ENCODE measurements at places on chromosomes 2 and 18.

- DNase-seq: no peak
Measured at GRCh38 chr2:202344178-202344577, 31.9 kb upstream of the BMPR2 start.

DNA sequence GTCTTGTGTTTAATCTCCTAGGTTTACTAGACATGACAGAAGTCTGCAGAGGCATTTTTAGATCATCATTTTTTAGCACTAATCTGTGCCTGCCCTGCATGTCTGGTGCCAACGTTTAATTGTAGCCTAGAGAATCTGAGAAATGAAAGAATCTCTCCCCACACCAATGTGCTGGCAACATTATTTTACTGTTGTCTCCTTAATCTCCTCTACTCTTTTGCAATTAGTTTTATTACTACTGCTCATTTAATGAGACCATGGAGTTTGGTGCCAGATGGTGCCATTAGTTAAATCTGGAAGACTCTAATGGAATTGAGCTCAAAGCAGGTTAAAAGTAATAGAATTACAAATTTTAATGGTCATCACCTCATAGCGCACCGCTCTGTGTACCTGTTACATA lies 4.0 kb upstream of the SPP2 start:
- no peak for DNase-seq

GRCh38 chr18:69872661-69873060 lies 75.0 kb downstream of the CD226 start:
- DNase-seq: no peak

GRCh38 chr2:88248280-88248828 lies 78.2 kb downstream of the THNSL2 start:
- DNase-seq: no peak

DNA sequence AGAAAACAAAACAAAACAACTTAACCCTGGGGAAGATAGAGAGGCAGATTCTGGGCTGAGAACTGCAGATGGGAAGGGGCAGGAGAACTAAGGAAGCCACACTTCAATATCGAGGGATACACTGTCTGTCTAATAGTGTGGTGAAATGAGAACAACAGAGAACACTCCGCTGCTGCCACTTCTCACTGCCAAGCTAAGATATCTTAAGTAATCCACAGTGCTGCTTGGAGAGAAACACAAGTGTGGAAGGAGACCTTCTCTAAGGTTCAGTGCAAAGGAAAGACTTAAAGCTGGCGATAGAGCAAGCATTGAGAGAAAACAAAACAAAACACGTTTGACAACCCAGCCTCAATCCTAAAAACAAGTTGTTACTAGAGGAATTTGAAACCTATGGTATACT lies 37.4 kb downstream of the DLGAP1 start:
- no peak for DNase-seq

GRCh38 chr2:56268856-56269255 lies 85.1 kb downstream of the CCDC85A start:
- DNase-seq: no peak

GRCh38 chr2:200383380-200384110 lies 77.1 kb downstream of the SPATS2L start:
- DNase-seq: no peak

DNA sequence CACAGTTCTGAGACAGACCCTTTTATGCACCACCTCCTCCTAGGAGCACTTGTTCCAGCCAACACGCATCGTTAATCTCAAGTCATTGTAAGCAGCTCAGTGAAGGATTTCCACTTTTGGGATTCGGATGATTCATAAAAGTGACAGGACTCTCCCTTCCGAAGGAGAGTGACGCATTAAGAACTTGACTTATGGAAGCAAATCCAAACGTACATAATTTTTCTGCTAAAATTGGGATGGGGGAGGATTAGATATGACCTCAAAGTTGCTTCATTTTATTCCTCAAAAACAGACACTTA lies 165.7 kb downstream of the TWIST2 start:
- no peak for DNase-seq

GRCh38 chr2:210063306-210063705 lies 60.9 kb downstream of the RPE start:
- no peak for DNase-seq

DNA sequence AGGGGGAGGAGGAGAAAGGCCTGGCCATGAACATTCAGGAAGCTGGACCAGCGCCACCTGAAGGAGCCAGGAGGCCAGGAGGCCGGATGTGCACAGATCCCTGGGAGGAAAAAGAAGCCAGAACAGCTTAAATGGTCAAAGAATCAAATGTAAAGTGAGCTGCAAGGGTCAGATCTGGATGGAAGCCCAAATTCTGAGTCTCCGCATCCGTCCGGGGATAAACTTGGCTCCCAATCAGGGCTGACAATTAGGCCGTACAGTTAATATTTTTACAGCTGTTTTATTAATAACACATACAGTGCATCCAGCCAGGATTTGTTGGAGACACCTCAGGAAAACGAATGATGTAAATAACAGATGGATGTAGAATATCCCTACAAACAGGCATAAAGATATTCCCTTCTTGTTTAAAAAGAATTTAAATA lies 495.1 kb upstream of the TCF4 start:
- no peak for DNase-seq

DNA sequence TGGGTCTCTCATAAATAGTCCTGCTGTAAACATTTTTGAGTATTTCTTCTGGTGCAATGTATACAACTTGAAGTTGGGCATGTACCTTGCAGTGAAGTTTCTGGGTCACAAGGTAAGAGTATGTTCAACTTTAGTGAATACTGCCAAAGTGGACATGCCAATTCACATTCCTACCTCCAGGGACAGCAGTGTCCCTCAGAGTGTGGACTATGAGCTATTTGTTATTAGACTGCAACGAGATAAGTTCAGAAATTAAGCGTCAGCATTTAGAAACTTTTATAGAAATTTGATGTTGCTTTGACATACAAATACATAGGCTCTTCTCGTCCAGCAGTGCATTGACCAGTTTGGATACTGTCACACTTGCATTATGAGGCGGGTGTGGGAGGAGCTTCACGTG lies 7.2 kb upstream of the ACKR3 start:
- DNase-seq: no peak

DNA sequence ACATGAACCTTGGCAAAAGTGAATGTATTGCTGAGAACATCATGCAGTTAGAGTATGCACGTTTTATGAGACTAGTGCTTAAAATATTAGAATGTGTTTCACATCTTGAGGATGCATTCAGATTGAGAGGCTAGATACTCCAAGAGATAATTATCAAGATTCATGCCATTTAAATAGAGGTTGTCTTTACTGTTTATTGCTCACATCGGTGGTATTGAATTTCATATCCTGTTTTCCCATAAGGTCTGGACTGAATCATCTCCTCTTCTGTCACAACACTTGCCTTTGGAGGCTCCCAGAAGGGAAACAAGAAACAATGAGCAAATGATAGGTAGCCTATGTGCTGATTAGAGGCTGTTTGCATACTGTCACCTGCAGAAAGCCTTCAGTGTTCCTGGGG lies 83.8 kb downstream of the CLHC1 start:
- DNase-seq: no peak

DNA sequence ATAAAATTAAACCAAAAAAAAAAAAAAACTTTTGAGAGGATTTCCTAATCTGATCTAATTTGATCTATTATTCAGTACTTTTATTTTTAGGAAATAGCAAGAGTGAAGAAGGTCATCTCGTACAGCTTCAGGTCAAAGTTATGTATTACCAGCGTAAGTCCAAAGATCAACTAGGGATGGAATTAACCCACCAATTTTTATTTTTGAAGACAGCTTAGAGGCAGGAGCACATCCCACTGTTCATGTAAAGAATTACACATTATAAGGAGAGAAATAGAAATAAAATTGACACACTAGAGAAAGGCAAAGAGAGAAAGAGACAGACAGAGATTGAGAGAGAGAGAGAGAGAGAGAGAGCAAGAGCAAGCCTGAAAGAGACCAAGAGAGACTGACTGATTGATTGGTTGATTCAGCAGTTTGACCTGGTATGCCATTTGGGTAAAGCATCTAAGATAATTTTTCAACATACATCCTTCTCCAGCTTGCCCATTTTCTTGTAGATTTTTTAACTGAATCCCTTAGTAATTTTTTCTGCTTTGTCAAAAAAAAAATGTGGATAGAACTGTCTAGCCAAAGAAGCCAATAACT lies 25.1 kb downstream of the DOCK10 start:
- DNase-seq: no peak

DNA sequence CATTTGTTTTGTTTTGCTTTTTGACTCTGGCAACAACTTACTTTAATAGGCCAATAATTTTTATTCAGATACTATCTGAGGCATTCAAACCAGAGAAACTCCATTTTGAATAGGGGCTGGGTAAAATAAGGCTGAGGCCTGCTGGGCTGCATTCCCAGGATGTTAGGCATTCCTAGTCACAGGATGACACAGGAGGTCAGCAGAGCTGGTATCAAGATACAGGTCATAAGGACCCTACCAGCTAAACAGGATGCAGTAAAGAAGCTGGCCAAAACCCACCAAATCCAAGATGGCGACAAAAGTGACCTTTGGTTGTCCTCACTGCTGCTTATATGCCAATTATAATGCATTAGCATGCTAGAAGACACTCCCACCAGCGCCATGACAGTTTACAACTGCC lies 102.2 kb upstream of the XPO1 start:
- DNase-seq: no peak

DNA sequence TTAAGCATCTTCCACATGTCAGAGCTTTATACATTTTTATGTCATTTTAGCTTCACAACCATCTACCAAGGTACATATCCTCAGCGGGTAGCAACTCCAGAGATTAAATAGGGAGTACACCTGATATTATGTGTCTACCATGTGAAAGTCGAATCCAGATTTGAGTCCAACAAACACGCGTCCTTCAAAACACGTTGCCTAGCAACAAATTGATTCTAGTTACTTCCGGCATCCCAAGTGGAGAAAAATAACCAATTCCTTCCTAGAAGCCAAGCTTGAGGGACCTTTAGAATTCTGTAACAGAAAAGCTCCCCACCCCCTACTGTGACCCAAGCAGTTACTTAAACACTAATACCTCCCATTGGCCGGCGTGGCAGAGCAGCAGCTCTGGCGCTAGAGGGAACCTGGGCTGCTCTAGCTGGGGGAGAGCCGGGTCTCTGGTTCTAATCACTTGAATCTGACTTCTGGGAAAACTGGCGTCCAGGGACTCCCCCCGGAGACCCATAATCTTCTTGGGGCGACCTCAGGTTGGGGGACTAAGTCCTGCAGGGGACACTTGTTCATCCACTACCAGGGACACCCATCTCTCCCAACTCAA lies at the start of gene ERICH2:
Gene ERICH2, plus strand, starts transcription at position 371 of the 598 bp plus-strand sequence. CDS start 304 bp downstream, outside the sequence.
- peak; percentile 4 for DNase-seq

DNA sequence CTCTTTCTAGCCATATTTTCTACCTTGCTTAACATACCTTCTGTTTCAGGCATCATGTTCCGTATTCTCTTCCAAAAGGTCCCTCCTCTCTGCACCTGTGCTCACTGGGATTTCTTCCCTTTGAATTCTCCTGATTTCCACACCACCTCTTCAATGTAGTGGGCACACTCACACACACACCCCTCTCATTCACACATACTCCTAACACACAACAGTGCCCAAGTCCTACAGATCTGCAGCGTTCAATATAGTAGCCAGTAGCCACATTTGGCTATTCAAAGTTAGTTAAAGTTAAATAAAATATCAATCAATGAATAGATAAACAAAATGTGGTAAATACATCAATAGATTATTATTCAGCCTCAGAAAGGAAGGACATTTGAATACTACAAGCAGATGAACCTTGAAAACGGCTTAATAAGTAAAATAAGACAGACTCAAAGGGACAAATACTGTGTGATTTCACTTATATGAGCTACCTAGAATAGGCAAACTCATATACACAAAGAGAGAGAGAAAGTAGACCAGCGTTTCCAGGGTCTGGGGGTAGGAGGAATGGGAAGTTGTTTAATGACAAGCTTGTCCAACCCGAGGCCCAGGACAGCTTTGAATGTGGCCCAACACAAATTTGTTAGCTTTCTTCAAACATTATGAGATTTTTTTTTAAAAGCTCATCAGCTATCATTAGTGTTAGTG lies 34.4 kb downstream of the MYCN start:
- DNase-seq: no peak

GRCh38 chr2:104847586-104848160 lies 6.2 kb upstream of the POU3F3 start:
- no peak for DNase-seq

- DNase-seq: no peak
Measured at GRCh38 chr2:96739076-96739632, 710 bp downstream of the LMAN2L start.

DNA sequence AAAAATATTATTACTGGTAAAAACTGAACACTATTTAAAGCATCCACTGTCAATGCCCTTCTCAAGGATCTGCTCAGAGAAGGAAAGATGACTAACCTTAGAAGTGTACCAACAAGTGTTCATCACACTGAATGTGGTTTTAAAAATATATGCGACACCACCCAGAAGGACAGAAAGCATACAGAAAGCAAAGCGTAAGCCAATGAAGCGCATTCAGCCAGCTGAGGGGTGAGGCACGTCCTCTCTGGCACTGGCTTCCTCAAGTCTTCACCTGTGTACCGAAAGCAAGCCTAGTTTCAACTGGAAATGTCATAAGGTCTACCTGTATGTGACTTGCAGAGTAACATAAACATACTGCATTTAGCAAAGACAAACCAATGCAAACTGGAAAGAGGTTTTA lies 88.8 kb downstream of the PSMG2 start:
- DNase-seq: no peak

DNA sequence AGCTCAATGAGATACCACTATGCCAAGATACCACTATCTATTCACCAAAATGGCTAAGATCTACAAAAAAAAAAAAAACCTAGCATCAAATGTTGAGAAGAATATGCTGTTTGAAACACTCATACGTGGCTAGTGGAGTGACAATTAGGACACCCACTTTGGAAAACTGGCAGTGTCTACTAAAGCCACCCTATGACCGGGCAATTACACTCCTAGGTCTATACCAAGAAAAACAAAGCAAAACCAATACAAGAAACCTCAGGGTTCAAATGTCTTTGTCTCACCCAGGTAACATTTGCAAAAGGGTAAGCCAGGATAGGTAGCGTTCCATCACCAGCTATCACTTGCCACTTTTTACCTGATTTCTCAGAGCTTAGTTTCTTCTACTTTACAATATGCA lies 123.6 kb upstream of the CAB39 start:
- DNase-seq: no peak

DNA sequence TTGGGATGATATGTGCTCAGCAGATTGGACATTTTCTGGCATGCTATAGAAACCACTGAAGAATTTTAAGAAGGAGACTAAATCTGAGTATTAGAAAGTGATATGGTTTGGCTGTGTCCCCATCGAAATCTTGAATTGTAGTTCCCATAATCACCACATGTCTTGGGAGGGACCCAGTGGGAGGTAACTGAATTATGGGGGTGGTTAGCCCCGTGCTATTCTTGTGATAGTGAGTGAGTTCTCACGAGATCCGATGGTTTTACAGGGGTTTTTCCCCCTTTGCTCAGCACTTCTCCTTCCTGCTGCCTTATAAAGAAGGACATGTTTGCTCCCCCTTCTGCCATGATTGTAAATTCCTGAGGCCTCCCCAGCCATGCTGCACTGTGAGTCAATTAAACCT lies 535.9 kb upstream of the VRK2 start:
- no peak for DNase-seq
